GM12892 (cell line): ENCODE measurements at places on chromosomes 13 and 19.

- no peak for DNase-seq
Measured at GRCh38 chr13:47117268-47117667, 220.4 kb upstream of the HTR2A start.

- DNase-seq, result no peak
Measured at GRCh38 chr19:6963937-6964336, 57.3 kb downstream of the MBD3L2B start.

GRCh38 chr19:5679289-5680083, 830 bp downstream of the MICOS13 start:
- DNase-seq, result no peak

GRCh38 chr13:22200440-22200839, 529.6 kb downstream of the FGF9 start:
- no peak for DNase-seq

DNA sequence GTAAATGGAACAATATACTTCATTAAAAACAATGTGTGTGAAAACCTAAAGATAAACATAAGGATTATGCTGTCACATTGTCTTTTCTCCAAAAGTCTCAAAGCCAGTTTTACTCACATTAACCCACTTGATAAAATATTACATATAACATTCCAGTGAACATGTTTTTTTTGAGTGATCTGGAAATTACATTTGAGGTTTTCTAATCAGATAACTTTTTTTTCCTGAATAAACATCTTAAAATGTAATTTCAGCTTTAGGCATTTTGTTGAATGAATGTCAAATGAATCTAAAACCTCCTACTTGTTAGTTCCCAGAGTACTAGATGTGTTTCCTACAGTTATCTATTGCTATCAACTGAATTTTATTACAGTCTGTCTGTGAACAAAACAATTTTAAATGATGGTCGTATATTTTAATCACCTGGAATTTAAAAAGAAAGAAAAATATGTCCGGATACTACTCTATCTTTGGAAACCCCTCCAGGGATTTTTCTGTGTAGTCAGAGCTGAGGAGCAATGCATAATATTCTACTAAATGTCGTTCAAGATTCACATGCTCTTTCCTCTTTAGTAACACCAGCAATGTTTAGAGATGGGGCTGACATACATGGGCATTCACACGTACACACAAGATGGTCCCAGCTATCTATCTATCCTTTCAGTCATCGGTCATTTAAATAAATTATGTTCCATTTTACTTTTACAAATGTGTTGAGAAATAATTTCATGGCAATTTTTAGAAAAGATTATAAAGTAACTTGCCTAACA, 283.9 kb downstream of the KLF12 start:
- DNase-seq, result no peak

DNA sequence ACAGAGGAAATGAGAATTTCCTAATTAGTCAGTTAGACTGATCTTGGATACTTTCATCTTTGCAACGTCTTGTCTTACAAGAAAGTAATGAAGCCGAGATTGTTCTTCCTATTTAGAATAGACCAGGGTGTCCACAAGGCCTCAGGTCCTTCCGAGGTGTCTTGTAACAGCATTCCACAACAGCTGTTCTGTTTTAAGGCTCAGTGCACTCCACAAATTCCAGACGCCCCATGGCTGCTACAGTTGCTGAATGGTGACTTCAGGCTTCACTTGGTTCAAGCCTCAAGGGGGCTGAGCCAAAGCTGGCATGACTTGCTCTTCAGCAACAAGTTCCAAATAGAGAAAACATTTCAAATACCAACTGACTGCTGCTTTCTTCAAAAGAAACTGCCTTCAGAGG, 143.4 kb downstream of the SHISA2 start:
- DNase-seq, result no peak

GRCh38 chr19:56705939-56706338, 34.4 kb upstream of the ZNF835 start:
- no peak for DNase-seq

DNA sequence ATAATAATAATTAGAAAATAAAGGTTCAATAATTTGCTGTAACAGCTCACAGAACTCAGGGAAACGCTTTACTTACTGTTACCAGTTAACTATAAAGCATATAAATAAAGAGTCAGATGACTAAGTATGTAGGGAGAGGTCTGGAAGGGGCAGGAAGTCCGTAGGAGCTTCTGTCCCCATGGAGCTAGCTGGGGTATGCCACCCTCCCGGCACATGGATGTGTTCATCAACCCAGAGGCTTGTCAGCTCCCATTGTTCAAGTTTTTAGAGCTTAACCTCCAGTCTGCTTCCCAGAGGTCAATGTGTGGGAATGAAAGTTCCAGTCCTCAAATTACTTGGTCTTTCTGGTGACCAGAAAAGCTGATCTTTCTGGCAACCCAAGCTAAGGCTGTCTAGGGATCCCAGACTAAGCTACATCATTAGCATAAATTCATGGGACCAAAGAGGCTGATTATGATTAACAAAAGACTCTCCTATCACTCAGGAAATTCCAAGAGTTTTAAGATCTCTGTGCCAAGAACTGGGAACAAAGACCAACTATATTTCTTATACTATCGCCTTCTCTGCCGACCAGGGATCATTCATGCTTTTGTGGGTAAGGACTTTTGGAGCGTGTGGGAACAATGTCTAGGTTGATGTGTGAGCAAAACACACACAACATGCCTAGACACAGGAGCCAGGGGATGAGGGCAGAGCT, 31.7 kb upstream of the ZNF507 start:
- no peak for DNase-seq

GRCh38 chr19:3047496-3048189, 14.7 kb downstream of the TLE5 start:
- DNase-seq, result no peak

DNA sequence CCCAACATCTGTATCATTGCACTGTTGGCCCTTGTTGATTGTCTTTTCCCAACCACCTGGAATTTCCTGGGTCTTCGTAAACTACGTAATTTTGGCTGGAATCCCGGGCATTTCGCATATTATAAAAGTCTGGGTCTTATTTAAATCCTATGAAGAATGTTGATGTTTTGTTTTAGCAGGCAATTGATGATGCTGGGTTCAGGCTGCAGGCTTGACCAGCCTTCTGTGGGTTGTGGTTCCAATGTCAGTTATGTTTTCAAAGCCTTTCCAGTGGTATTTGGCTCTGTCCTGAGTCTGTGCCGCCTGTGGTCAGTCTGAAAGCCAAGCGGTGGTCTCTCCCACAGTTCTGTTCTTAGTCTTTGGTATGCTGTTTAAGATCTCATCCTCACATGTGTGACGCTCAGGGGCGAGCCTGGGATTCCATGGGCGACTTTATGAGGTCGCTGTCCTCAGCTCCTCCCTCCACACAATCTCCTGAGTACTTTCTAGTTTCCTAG, 12.4 kb downstream of the SLC35E1 start:
- DNase-seq, result no peak

DNA sequence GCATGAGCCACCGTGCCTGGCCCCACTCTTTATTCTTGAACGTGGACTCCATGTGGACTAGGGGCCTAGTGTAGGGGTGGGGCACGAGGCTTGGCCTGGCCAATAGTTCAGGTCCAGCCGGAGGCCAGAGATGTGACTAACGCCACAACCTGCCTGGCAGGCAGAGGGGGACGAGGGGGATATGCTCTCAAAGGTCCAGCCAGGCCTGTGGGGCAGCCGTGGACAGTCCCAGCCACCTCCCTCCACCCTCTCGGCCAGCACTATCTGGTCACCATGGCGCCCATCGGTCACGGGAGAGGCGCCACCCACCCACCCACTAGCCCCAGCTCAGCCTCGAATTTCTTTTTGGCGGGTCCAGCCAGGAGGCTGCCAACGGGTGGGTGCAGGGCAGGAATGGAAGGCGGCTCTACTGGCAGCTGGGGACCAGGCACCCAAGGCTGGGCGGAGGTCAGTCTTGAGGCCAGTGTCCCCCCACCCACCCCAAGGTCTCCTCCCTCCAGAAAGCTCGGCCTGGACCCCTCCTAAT, 2.2 kb upstream of the CERS1 start:
- no peak for DNase-seq

- peak; percentile 50 for DNase-seq
Measured at GRCh38 chr19:43651758-43652545, 12.3 kb upstream of the CADM4 start.

DNA sequence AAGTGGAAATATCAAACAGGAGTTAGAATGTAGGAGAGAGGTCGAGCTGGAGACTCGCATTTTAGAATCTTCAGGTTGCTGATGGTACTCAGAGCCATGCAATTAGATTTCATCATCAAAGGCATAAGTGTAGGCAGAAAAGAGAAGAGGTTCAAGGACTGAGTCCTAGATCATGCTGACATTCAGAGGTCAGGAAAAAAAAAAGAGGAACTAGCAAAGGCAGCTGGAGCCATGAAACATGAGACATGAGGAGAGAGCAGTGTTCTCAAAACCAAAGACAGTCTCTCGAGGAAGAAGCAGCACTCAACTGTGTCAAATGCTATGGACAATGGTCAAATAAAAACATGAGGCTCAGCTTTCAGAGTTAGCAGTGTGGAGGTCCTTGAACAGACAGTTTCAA, 12.4 kb upstream of the TPP2 start:
- no peak for DNase-seq

DNA sequence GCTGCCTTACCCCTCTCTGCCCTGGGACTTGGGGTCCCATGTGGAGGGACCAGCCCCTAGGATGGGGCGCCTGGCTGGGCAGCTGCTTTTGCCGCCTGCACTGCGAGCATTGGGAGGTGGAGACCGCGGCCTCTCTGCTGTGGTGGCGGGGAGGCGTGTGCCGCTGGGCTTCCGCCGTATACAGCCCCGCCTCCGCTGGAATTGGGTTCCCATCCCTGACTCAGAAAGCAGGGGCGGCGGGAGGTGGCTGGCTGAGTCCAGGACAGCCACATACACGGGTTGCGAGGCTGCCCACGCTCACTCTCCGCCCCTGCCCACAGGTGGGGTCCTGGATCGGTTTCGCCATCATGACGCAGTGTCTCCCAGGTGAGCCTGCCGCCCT, 6.6 kb downstream of the NDUFB7 start:
- DNase-seq, result no peak

- no peak for DNase-seq
Measured at GRCh38 chr19:10518444-10519361, 1.5 kb upstream of the S1PR5 start.

DNA sequence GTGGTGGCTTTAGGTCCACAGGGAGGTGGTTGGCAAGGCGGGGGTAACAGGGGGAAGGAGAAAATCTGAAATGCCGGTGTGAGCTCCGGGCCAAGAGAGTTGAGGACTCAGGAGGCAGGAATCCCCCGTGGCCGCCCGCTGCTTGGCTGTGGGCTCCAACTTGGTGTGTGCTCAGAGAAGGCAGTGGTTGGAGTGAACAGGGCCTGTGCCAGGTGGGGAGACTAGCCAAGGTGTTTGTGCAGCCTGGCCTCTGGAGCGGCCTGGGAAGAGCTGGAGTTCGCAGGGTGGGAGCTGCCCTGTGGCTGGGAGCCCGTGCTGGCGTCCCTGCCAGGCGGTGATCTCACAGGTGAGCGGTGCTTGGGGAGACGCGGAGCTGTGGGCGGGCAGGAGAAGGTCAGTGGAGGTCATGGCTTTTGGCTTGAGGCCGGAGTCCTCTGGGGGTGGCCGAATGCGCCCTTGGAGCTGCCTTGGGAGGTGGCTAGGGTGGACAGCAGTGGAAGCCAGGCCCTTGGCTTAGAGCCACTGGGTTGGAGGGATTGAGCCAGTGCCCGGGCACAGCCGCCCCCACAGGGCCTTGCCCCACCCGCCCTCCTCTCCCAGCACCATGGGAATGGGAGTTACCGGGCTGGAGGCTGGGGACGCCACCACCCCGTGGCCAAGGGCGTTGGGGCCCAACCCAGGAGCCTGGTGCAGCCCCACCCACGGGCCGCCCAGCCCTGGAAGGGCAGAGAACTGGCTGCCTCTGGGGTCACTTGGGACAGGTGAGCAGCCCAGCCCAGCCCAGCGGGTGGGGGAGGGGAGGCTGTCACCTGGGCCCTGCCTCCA, 7.1 kb upstream of the CIRBP start:
- DNase-seq, result no peak

- DNase-seq, result no peak
Measured at GRCh38 chr13:28505543-28506135, 10.7 kb upstream of the FLT1 start.

DNA sequence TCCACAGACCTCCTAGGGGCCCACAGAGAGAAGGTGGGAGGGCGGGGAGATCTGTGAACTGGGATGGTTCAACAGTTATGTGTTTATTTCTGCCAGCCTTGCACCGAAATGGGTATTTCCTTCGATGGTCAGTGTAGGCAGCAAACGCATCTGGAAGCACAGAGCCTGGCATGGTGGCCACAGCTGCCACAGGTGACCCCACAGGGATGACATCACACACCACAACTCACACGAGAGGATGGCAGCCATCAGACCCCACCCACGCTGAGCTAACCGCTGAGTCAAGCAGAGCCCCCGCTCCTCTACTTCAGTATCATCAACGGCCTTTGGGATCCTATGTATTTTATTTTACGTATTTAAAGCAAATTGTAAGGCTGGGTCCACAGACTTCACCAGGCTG, 37.4 kb downstream of the NAXD start:
- no peak for DNase-seq

DNA sequence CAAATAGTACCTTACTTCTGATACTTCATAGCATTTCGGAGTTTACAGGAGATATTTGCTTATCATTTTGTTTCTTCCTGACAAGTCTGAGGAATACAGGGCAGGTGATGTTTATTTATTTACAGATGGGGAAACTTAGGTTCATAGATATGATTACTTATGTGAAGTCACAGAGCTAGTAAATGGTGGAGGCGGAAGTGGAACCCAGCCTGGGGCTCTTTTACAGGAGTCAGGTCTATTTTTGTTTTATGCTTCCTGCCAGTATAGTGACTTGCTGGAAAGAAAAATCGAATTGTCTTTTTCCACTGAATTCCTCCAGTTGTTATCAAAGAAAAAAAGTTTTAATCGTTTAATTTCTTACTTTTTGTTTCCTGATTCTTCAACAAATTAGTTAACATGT, 66.5 kb downstream of the DGKH start:
- DNase-seq, result no peak

GRCh38 chr13:32010136-32010535, 21.4 kb upstream of the FRY start:
- DNase-seq, result no peak

- no peak for DNase-seq
Measured at GRCh38 chr19:4976401-4977298, 7.7 kb downstream of the KDM4B start.

GRCh38 chr13:60453490-60453889, 56.5 kb downstream of the TDRD3 start:
- no peak for DNase-seq

DNA sequence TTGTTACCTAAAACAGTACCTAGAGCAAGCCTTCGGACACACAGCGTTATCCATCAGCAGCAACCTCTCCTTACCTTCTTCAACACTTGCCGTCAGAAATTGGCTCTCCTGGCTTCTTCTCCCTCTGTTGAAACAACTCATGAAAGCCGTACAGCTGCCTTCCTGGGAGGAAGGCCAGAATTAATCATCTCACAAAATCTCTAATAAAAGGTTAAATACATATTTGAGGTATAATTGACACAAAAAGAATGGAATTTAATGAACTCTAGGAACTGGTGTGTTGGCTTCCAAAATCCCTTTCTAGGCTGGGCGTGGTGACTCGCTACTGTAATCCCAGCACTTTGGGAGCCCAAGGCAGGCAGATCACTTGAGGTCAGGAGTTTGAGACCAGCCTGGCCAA, 37.3 kb upstream of the GTF2F2 start:
- DNase-seq, result no peak
